ENCODE measurements at places on chromosomes 2 and 18.

- DNase-seq, result no peak
These were observed 78.7 kb downstream of the RTTN start for GRCh38 chr18:70126832-70127231.

- DNase-seq, result peak; percentile 45
These were observed 28.9 kb upstream of the IER3IP1 start for GRCh38 chr18:47204908-47205522.

GRCh38 chr2:196939371-196939770 is 12.9 kb upstream of the PGAP1 start:
- DNase-seq, result no peak

DNA sequence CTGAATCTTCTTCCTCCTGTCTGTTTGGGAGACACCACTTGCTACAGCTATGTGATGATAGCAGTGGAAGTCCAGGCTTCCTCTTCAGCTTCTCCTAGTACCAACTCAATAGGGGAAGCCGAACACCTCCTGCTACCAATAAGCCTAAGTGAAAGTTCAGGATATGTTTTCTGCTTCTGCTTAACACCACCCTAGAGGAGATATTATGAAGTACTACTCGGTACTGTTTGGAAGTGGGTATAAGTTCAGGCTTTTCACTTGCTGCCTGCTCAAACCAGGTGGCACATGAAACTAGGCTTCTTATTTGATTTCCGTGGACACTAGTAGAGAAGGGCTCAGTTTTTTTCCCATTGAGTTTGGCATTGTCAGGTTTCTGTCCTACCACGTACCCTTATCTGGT is 99.8 kb downstream of the PTPN4 start:
- no peak for DNase-seq

DNA sequence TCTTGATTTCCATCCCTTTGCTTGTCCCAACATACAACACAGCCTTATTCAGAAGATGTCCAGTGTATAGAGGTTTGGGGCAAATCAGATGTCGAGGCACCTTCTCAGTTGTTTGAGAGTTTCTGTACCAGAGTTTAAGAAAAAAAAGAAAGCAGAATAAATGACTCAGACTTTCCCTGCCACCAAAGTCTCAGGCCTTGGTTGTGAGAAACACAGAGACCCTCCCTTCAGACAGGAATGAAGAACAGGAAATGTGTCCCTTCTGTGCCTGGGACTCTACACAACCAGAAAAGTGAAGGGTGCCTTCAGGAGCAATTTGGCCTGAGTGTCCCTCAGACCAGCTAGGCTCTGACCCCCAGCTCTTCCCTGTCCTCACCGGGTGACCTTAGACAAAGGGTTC is 37.3 kb upstream of the REL start:
- DNase-seq, result no peak

DNA sequence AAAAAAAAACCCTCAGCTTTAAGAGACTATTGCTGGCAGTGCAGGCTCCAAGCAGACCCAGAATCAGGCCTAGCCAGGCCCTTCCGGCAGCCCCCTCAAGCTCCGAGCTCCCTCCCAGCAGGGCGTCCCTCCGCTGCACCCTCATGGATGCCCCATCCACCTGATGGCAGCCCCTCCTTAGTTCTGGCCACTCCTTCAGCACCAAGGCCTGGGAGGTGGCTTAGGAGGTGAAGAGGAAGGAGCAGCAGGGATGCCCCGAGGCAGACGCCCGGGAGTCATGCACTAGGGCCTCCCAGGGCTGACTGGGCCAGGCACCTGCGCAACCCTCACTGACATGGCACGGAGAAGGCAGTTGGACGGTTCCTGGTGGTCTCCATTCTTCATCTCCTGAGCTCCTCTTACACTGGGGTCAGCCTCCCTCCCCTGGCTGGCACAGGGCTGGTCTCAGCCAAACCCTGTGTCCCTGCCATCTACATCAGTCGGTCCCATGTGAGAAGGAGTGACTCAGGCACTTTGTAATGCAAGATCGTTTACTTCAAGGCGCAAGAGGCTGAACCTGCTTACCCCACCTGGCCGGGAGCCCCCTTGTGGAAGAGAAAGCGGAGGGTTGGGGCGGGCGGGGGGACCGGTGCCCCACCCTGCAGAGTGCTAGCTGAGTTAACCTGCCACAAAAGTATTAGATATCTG is 53.5 kb upstream of the ID2 start:
- peak; percentile 74 for DNase-seq

DNA sequence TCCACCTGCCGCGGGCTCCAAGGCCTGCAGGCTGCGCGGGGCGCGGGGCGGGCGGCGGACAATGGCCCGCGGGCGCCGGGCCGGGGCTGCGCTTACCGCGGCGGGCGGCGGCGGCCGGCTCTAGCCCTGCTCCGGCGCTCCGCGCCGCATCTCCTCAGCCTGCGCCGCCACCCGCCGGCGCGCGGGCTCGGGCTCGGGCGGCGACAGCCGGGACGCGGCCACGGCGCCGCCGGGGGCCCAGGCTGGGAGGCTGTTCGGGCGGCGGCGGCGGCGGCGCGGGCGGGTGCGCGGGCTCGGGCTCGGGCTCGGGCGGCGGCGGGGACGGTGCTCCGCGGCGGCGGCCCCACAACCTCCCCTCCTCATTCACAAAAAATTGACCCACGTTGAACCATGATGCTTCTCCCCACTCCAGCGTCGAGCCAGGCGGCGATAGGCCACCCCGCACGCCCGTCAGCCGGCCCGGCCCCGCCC is at the start of gene HDAC4:
TSS of gene HDAC4 (minus strand) at position 425 of the 471 bp plus-strand sequence. CDS start 48,321 bp downstream, outside the sequence.
- no peak for DNase-seq

DNA sequence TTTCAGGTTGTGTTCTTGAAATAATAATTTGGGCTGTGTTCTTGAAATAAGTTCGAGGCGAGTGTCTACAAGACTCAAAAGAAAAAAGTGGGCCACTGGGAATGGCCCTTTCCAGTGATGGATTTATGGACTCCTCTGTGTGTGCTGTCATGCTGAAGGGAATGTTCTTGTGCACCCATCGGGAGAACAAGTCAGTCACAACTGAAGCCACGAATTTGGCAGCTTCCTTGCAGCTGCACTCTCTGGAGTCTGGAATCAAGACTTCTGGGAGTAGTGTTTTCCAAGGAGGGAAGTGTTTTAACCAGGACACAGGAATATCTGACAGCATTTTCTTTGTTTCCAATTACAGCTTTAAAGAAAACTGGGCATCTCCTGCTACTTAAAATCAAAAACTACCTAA is 620 bp downstream of the SLC14A1 start:
- DNase-seq, result peak; percentile 23

GRCh38 chr2:71460595-71461303 is 7.4 kb downstream of the DYSF start:
- DNase-seq, result peak; percentile 64

GRCh38 chr2:10691521-10691920 is 1.7 kb upstream of the NOL10 start:
- DNase-seq, result no peak

GRCh38 chr18:44546954-44547353 is 133.7 kb upstream of the SETBP1 start:
- no peak for DNase-seq

DNA sequence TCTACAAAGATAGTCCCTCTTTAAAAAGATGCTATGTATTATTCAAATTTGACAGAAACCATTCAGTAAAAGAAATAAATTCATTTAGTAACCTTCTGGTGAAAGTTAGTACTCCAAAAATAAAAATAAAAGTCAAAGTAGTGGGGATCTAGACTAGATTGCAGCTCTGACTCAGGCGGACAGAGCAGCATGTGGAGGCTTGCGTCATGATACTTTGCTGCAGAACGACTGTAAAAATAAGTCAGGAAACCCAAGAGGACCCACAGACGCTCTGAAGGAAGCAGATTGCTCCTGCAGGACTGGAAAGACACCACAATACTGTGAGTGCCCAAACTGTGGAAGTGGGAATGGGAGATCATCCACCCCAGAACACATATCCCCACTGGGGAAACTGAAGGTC is 301.9 kb downstream of the RIT2 start:
- DNase-seq, result no peak

DNA sequence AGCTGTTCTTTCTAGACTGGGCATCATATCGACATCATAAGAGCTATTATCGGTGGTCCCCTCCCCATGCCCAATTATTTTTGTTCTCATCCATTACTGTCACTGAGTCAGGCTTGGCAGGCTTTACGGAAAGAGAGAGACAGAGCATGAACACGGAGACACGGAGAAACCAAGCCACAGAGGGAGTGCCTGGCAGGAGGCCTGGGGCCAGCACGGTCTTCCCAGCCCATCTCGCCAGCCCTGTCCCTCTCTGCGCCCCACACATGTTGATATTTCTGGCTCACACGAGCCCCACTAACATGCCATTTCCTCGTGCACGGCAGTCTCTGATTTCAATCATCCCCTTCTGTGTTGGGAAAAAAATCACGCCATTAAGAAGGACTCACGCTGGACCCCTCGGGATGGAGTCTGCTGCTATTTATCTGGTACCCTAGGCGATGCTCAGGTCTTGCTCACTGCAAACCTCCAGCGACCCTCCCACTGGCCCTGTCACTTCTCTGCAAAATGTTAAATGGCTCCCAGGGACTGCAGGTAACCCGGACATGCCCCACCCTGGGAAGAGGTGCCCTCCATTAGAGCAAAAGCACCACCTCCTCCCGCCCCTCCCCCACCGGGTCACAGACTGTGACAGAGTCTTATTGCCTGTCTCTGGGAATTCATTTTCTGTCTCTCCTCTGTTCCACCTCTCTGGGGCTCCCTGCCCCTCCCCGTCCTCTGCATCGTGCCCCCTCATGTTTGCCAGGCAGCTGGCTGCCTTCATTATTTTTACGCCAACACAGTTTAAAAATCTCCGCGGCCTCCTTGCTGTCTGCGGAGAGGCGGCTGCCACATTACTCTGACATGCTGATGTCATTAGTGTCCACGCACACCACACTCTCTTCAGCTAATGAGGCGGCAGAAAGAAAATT is 40.1 kb upstream of the GBX2 start:
- DNase-seq, result no peak

DNA sequence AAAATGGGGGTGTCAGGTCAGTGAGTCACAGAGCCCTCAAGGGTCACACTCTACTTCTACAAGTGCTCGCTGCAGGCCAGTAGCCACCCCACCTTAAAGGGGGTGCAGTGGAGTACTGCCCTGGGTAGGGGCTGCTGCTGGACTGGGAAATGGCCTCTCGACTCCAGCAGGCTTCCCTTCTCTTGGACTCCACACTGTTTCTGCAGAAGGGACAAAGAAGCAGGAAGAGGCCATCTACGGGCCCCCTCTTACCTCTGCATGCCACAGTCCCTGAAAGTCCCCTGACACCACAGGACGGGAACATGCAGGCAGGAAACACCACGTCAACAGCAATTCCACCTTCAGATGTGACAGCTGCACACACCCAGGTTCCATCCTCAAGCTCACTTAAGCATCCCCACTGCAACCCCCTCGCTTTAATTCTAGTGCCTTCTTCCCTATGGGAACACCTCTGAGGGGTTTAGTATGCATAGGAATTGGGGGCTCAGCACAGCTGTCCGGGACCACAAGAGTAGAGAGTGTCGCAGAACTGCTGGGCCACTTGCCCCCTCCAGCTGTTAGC is 22.3 kb downstream of the SNED1 start:
- no peak for DNase-seq

DNA sequence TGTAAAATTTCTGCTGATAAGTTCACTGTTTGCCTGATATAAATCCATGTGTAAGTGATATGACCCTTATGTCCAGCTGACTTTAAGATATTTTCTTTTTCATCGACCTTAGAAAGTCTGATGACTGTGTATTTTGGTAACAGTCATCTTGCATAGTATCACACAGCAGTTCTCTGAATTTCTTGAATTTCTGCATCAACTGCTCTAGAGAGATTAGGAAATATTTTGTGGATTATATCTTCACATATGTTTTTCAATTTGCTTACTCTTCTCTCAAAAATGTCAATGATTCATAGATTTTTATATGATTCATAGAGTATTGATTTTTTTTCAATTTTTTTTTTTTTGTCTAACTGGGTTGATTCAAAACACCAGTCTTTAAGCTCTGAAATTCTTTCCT is 945.3 kb downstream of the TRIB2 start:
- DNase-seq, result no peak

DNA sequence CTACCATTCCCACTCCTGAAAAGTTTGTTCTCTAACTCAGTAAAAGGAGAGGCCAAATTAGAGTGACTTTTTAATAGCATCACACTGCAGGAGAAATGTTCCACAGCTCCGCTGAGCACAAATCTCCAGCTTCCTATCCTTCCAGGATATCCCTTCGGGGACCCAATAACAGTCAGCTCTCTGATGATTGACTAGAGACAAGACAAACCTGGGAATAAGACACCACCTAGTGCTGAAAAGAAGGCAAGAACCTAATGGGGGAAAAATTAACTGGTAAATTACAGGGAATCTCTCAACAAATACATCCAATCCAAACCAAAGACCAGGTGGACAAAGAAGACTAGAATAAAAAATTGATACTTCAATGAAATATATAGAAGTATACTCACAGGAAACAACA is 977.1 kb upstream of the SOX11 start:
- DNase-seq, result no peak

DNA sequence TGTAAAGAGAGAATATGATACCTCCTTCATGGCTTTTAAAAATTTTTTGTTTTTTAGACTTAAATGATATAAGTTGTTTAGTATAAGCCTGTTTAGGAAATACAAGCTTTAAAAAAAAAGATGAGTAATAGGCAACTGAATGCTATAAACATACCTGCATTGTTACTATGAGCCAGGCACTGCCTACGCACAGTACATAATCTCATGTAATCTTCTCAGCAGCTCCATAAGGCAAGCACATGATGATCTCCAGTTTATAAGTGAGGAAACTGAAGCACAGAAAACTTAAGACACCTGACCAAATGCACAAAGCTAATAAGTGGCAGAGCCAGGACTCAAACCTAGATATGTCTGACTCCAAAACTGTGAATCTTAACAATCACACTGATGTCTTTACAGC is 156.3 kb upstream of the SLC1A4 start:
- no peak for DNase-seq

- DNase-seq, result no peak
These were observed 258.9 kb upstream of the FBXO11 start for GRCh38 chr2:48165070-48165753.

DNA sequence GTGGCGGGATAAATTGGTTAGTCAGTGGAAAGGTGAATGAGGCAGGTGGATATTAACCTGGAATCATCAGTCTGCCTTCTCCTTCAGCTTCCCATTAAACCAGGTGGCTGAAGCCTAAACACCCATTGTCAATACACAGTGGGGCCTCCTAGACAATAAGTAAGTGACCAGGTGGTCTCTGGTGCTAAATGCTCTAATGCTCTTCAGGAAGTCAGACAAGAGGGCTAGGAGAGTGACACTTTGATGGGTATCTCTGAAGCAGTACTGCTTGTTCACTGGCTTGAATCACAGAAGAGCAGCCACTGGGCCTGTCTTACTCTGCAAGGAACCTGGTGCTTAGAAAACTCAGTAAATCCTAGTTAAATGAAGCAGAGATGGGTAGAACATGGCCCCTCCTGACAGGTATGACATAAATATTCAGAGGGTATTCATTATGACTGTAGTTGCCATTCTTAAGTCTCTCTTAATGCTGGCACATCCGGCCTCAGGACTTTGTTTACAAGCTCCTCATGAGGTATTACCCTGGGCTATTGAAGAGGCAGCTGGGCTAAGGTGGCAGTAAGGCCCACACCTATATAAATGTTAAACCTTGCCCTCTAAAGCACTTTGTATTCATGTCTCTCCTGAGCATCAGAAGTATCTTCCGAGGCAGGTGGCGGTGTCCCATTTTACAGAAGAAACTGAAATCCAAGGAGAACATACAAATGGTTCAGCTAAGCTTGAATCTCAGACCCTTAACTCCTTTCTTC is 104.9 kb downstream of the NCK2 start:
- DNase-seq, result no peak

All from ACHN (cell line).